Stimulated activated CD8-positive, alpha-beta memory T cell treated with anti-CD3 and anti-CD28 coated beads, Interleukin-4, amount 100 ng/mL, for 4 hours (primary cell): ENCODE measurements at places on chromosomes 1 and 21.

- no peak for DNase-seq
Observed at GRCh38 chr1:246219508-246220030, 287.5 kb downstream of the SMYD3 start.

DNA sequence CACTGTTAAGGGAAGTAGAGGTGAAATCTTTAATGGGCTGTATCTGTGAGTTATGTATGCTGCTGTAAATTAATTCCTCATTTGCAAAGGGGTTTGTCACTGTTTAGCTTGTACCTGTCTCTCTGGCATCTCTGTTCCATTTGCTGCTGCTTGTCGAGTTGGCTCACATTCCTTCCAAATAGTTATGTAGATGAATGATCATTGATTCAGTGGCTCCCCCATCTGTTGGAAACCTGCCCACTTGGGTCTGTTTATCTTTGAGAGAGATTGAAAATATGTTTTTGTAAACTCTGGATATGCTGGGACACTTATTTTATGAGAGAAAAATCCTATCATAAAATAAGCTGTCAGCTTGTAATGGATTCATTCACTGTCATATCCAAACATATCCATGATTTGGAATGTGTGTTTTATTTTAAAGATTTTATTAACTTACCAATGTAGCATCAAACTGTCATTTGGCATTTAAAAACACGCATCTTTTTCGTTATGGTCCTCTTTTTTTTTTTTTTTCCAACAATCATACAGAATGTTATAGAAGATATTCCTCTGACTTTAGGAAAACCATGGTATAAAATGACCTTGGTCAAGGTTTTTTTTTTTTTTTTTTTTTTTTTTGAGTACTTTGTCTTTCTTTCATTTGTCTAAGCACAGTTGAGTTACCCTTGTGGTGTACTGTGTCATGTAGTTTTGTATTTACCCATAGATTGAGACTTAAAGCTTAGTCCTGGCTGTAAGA is 3.5 kb downstream of the RYR2 start:
- no peak for DNase-seq

GRCh38 chr21:45966791-45967394 is 14.7 kb upstream of the COL6A1 start:
- no peak for DNase-seq

- DNase-seq: no peak
Observed at GRCh38 chr21:42572906-42573495, 59.3 kb downstream of the SLC37A1 start.

- no peak for DNase-seq
Observed at GRCh38 chr1:182235952-182236650, 155.5 kb downstream of the GLUL start.

DNA sequence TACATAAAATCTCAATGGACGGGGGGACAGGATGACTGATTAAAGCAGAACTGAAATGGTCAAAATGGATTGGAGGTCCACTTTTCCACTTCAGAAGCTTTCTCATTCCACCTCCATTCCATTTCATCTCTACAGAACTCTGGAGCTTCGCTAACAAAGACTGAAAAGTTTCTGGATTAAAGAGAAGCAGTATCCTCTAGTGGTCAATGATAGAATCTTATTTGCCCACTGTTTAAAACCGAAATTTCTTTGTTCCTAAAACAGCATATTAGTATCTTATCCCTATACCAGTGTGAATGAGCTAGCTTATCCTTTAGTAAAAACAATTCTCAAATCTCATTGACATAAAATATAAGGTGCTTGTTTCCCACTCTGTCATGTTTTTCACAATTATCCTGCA is 890.6 kb downstream of the KCNT2 start:
- DNase-seq: no peak

- DNase-seq: no peak
Observed at GRCh38 chr1:83909687-83910086, 89.2 kb downstream of the TTLL7 start.

DNA sequence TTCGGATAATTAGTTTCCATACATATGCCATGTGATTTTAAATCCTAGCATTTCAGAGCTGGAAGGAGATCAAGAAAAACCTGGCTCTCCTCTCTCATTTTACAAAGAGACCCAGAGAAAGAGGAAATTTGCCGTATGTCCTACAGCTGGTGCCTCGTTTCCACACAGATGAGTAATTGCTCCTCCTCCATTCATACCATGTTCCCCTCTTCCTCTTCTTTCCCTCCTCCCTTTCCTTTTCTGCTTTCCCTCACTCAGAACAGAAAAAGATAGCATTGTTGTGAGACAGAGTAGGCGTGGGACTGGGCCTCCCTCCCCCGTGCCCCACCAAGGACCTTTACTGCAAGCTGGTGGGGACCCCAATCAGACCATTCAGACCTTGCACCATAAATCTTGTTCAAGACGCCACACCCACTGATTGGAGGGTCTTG is 13.7 kb upstream of the SLC44A3 start:
- no peak for DNase-seq

DNA sequence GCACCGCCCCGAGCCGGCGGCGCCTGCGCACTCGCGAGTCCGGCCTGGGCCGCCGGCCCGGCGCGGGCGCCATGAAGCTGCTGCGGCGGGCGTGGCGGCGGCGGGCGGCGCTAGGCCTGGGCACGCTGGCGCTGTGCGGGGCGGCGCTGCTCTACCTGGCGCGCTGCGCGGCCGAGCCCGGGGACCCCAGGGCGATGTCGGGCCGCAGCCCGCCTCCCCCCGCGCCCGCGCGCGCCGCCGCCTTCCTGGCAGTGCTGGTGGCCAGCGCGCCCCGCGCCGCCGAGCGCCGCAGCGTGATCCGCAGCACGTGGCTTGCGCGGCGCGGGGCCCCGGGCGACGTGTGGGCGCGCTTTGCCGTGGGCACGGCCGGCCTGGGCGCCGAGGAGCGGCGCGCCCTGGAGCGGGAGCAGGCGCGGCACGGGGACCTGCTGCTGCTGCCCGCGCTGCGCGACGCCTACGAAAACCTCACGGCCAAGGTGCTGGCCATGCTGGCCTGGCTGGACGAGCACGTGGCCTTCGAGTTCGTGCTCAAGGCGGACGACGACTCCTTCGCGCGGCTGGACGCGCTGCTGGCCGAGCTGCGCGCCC is at the start of gene B3GALT6:
Gene B3GALT6, plus strand, starts transcription at position 30 of the 588 bp plus-strand sequence. Its CDS starts 42 bp downstream, at position 72.
- DNase-seq: no peak

- no peak for DNase-seq
Observed at GRCh38 chr1:39635205-39635870, 4.1 kb downstream of the HEYL start.

DNA sequence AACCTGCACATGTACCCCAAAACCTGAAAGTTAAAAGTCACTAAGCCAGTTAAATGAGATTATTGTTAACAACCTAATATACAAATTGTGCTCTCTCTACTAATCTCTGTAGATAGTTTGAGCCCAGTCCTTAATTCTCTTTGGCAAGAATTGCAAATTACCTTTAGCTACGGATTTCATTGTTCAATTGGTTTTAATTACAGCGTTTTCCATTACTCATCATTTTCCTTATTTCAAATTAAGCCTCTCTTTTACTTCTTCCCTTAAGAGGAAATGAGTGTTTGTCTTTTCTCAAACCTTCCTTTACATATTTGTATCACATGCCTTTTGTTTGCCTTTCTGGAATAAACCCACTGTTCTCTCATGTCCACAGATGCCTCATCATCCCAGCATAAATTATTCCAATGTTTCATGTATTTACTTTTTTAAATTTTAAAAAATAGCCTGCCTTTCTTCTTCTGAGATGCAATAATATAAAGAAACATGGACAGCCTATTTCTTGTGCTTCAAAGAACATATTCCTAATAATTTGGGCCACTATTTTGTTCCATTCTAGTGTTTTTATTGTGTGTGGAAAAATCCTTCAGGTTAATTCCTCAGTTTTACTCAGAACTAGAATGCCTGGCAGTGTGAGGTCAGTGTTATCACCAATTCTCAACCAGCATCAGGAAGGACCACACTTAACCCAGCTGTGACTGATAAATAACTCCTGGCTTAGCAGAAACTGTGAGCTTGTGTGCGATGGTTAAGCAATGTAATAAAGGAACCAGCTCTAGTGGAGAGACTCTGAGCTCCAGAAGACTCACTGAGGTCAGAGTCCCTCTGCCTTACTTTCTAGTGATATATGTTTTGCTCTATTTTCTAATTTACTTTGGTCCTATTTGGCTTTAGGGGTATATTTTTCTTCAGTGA is 600.5 kb downstream of the LTN1 start:
- DNase-seq: no peak

DNA sequence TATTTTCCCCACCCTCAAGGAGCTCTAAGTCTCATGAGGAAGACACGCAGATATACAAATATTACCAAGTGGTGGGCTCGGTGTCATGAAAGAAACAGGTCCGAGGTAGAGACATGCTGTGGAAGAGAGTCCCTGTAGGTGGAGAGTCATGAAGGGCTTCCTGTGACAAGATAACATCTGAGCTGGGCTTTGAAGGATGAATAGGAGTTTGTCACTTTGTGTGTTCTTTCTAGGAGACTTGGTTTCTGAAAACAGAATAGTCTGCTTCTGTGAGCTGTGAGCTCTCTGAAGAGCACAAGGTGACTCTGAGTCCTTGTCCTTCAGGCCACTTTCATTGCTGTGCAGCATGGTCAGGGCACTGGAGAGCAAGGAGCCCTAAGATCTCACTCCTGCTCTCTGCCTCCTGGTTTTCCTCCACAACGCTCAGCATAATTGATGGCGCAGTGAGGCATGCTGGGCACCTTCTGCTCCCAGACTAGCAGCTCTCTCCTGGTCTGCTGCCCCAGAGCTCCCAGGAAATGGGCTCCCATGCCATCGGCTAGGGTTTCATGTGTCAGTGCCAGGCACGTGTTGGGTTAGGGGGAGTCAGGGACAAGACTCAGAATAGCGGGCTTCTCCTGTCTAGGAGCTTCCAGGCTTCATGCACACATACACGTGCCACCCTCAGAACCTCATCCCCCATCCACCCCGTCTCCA is 209.9 kb upstream of the CSF3R start:
- DNase-seq: no peak
